ENCODE measurements at places on chromosomes 11 and 22.
A peak's percentile ranks its signal among the peaks of the same experiment; 100 is the strongest.

GRCh38 chr11:68314203-68315170 lies 2.1 kb downstream of the LRP5 start:
- DNase-seq: no peak

DNA sequence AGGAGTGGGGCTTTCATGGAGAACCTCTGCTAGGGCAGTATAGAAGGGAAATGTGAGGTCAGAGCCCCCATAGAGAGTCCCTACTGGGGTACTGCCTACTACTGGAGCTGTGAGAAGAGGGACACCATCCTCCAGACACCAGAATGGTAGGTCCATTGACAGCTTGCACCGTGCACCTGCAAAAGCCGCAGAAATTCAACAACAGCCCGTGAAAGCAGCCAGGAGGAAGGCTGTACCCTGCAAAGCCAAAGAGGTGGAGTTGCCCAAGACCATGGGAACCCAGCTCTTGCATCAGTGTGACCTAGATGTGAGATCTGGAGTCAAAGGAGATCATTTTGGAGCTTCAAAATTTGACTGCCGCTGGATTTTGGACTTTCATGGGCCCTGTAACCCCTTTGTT lies 245.6 kb downstream of the TENM4 start:
- DNase-seq: no peak

GRCh38 chr22:37230673-37231405 lies 13.2 kb downstream of the RAC2 start:
- no peak for DNase-seq

DNA sequence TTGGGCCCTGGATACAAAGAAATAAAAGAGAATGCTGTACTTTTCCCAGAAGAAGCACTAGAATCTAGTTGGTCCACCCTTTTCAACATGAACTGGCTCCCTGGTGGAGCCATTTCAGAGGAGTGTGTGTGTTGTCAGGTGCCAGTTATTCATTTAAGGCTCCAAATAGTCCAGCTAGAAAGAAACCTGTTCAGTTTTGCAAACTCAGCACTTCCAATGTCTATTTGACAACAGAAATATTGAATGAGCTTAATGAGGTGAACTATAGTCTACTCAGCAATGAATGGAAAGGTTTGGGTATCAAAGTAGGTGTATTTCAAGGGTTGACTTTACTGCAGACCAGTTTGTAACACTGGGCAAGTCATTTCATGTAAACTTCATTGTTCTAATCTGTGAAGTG lies 2.1 kb downstream of the OR8D1 start:
- DNase-seq: no peak

DNA sequence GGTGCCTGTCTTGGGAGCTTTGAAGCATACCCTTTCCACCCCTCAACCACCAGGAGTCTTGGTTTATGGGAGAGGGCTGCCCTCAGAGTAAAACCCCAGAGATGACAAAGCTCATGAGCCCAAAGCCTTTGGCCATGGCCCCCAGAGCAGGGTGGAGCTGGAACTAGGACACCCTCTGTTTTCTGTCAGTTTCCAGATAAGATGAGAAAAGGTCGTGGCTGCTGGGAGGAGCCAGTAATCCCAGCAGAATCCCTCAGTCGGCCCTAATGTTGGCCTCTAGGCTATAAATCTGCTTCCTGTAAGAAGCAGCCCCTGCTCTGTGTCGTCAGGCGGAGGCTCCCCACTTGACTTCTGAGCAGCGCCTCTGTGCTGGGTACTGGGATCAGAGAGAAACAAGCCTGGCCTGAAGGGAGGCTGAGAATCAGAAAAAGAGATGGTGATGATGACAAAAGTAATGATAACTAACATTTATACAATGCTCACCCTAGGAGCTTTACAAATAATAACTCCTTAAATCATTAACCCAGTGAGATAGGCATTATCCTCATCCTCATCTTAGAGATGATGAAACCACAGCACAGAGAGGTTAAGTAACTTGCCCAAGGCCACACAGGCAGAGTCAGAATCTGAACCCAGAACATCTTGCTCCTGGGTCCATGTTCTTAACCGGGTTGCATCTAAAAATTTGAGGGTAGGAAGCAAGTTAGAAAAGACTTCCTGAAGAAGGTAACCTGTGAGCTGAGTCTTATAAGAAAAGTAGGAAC lies 471.4 kb downstream of the SOX6 start:
- no peak for DNase-seq

- peak; percentile 35 for DNase-seq
These were observed 435.1 kb upstream of the DDI1 start for GRCh38 chr11:103601225-103601846.

- peak; percentile 45 for DNase-seq
These were observed 1348.2 kb upstream of the RAG2 start for GRCh38 chr11:37946155-37946766.

GRCh38 chr11:2258501-2259465 lies 11.6 kb downstream of the ASCL2 start:
- DNase-seq: no peak

DNA sequence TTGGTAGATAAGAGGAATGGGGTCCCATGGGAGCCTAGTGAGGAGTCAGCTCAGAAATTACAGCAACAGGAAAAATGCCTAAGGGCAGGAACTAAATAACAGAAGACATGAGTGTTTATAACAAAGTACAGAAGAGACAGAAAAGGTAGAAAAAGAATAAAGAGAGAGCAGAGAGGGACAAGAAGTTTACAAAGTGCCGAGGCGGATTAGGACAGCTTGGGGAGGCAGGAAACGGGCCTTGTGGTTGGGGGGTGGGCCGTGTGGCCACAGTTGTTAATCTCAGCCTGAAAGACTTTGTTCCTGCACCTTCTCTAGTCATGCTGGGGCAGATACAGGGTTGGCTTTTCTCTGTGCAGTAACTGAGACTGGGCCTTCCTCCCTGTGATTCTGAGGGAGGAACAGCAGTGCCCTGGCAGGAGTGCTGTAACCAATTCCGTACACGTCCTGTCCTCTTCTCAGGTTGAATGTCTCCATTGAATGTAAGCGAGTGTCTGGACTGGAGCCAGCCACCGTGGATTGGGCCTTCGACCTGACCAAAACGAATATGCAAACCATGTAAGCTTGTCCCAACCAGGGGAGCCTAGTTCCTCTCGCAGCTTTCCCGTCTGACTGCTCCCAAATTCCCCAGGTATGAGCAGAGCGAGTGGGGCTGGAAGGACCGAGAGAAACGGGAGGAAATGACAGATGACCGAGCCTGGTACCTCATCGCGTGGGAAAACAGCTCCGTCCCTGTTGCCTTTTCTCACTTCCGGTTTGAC lies 13.2 kb downstream of the NAA40 start:
- no peak for DNase-seq

DNA sequence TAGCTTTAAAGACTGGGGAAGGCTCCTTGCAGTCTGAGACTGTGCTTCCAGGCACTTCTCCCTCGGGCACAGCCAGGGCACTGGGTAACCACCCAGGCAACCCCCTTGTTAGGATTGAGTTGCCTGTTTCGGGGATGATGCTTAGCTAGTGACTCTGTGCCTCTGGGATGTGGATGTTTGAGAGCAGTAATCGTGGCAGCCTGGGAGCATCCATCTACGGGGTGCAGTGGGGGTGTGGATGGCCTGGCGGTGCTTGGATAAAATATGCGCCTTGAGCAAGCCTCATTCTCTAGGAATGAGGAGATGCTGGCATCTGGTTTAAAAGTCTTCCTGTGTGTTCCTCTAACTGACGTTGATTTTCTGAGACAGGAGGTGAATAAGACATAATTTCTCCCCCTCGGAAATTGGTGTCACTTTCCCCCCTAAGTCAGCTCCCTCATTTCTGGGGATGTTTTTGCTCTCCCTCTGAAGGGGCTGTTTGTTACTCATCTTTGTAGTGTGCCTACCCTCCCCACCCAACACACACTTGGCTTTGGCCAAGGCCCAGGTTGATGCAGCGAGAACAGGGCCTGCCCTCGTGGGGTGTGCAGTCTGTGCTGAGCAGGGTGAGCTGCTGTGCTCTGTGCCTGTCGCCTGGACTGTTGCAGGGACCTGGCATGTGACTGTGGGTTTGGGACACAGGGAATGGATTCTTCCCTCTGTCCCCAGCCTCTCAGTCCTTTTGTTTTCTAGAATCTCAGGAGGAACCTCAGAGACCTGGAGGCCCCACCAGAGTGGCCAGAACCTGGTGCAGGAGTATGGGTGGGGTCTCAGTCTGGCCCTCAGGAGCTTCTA lies 2.0 kb downstream of the GNAZ start:
- no peak for DNase-seq

- DNase-seq: no peak
These were observed 1181.0 kb upstream of the TENM4 start for GRCh38 chr11:80621871-80622270.

DNA sequence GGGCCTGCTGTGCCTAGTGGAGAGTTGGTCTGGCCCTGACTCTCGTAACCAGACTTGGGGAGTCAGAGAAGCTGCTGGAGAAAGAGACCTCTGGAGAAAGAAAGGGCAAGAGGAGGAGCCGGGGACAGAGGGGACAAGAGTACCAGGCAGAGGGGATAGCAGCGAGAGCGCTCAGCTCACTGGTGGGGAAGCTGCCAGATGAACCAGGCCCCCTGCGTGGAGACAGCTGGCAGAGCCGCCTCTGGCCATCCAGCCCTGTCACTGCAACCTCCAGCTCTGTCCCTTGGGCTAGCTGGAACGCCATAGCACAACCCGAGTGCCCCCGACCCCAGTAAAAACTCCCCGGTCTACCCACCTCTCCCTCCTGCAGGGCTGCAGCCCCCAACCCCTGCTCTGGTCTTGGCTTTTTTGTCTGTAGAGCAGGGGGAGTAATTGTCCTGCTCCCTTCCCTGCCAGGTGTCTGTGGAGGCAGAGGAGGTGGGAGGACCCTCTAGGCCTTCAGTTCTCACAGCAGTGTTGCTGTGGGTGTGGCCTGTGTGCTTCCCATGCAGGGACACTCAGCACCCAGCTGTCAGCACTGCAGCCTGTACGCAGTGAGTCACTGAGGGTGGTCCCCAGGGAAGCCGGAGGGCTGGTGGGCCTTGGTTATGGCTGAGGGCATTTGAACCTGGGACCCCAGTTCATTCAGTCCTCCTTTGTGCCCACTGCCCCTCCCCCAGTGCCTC lies 4.8 kb upstream of the SUN2 start:
- DNase-seq: no peak

- DNase-seq: no peak
These were observed 5.5 kb downstream of the KIAA0930 start for GRCh38 chr22:45235101-45235777.

- no peak for DNase-seq
These were observed 603 bp upstream of the ZFTA start for GRCh38 chr11:63769042-63769713.

GRCh38 chr11:3859373-3859881 lies 4.0 kb downstream of the STIM1 start:
- DNase-seq: no peak

DNA sequence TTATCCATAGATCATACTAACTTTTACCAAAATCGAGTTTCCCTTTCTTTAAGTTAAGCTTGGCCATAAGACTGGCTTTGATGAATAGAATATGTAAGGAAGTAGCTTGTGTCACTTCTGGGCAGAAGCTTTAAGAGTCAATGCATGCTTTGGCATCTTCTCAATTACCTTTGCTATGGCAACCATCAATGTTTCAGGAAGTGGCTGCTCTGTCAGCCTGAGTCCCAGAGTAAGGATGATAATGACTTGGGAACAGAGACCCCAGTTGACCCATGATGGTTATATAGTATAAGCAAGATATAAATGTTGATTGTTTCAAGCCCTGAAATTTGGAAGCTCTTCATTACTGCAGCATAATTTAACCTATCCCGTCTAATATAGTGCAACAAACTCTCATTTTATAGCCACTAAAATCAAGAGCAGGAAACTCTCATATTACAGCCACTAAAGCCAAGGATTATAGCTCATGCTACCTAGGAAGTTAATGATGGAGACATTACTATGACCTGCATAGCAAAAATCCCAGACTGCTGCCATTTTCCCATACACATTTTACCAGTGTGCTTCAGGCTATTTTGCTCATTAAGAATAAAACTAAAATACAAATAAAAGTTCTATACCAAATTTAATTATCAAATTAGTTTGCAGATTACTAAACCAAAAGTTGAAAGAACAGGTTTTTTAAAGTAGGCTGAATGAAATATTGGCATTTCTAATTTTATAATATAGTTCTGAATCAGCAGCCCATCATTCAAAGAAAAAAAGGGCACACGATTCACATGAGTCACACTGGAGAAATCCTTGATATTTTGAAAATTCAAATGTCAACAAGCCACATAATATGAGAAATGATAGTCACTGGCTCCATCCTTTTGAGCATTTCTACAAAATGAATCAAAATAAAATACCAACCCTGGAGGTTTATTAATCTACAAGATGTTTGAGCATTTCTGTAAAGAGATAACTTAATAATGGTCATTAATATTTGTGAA lies 23.8 kb downstream of the FSHB start:
- DNase-seq: no peak

DNA sequence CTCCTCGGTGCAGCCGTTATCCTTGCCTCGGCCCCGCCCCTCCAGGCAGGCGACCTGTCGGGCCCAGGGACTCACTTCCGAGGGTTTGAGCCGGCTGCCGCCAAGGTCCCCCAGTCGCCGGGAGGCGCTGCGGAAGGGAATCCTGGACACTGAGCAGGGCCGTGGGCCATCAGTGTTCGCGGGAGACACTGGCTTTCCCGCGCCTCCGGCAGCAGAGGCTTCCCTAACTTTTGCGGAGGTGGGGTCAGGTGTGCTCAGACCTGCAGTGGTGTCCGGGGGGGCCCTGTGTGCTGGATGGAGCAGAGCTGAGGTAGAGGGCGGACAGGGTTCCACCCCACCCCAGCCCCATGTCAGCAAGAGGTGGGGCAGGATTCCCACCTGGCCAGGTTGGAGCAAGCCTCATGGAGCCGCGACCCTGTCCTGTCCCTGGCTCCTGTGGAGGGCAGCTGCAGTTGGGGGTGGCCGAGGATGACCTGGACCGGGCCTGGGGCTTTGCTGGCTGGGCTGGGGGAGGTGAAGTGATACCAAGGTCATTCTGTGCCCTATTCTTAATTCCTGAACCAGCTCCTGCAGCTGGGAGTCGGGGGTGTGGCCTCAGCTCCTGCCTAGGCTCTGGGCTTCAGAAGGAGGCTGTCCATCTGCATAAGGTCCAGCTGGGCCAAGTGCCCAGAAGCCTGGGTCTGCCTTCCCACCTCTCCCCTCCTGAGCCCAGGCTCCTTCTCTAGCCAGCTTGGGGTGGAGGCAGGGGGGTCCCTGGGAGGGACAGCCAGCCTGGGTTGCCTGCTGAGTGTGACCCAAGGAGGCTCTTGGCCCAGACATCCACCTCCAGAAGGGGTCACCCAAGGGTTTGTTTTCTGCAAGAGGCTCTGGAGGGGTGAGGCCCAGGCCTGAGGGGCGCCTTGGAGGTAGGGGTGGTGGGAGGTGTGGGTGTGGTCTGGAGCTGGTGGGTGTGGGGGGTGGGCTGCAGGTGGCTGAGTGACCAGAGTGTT lies 8.4 kb downstream of the TSPAN4 start:
- DNase-seq: no peak

DNA sequence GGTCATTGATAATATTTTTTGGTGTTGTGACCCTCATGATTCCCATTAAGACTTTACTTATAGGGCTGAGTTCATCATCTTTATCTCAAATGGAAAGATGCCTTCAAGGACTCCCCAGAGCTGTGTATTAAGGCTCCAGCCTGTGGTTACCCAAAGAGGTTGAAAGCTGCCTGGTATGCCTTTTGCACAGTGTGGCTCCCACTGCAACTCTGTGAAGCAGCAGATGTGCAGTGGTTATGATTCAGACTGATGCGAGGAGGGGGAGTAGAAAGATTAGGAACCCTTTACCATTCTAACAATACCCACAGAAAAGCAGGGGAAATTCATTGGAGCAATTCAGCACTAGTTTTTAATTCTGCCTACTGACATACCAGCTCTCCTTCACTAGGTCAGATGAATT lies 560.0 kb downstream of the INSC start:
- no peak for DNase-seq

GRCh38 chr11:40133498-40133897 lies 1326.0 kb downstream of the LRRC4C start:
- DNase-seq: no peak
